Pulmonary artery endothelial cell (primary cell): ENCODE measurements at places on chromosomes 6 and 20. TPM values are rescaled to one million over a fixed set of nuclear protein-coding genes. Genes with fewer than 3 reads are reported as not detected.

GRCh38 chr20:23225407-23226060 is 125.1 kb upstream of the NXT1 start:
- DNase-seq: no peak

- DNase-seq: no peak
Measured at GRCh38 chr6:169190970-169191369, 62.7 kb downstream of the THBS2 start.

- DNase-seq: no peak
Measured at GRCh38 chr6:15673666-15674065, 10.8 kb upstream of the DTNBP1 start.

DNA sequence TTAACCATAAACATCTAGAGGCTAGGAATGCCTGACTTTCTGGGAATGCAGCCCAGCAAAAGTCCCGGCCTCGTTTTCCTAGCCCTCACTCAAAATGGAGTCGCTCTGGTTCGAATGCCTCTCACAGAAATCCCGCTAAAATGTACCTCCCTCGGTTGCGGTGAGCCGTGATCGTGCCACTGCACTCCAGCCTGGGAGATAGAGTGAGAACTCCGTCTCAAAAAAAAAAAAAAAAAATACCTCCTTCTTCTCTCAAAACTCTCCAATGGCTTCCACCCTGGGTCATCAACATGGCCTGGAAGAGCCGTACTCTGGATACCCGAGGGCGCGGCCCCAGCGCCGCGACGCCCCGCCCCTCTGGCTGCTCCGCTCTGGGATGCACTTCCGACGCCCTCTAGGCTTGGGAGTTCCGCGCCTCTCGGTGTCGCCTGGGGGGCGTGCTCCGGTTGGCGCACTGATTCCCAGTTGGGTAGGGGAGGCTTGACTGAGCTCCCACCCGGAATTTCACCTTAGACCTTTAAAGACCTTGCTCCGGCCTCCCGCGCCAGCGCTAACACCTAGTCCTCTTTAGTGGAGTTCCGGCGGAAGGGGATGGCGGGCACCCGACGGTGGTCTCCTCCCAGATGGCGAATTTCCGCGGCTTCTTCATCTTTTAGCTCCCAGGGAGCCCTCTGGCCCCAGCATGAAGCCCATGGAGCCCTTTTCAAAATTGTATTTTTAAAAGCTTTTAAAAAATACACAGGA is 12.3 kb downstream of the HMGN4 start:
- no peak for DNase-seq

GRCh38 chr6:76876922-76877553 is 586.3 kb downstream of the HTR1B start:
- peak; percentile 15 for DNase-seq

- DNase-seq: no peak
Measured at GRCh38 chr6:128601060-128601459, 80.7 kb upstream of the PTPRK start.

Gene ECT2L
- not detected in 2 replicates for total RNA-seq

Gene HLA-DRA
- not detected in 2 replicates for total RNA-seq

Gene MYL9
- 1.3 and 2.0 TPM in 2 replicates for total RNA-seq

Gene MAS1
- not detected in 2 replicates for total RNA-seq

Gene ADGRF4
- total RNA-seq: not detected in 2 replicates

Gene FRS3
- total RNA-seq: 1.2 TPM in 2 replicates

Gene C20orf204
- total RNA-seq: 1.7 and 1.9 TPM in 2 replicates

Gene CCND3
- 37.6 and 64.7 TPM in 2 replicates for total RNA-seq
